ENCODE measurements at places on chromosomes 4 and X.

GRCh38 chr4:10761903-10762302 lies 77.3 kb upstream of the CLNK start:
- no peak for ATAC-seq

GRCh38 chr4:128782076-128782715 lies 27.3 kb upstream of the JADE1 start:
- ATAC-seq = peak; percentile 79

GRCh38 chrX:107135049-107135964 lies 16.7 kb upstream of the RBM41 start:
- peak; percentile 94 for ATAC-seq

- ATAC-seq = no peak
Measured at GRCh38 chrX:74195120-74195519, 108.9 kb upstream of the ZCCHC13 start.

DNA sequence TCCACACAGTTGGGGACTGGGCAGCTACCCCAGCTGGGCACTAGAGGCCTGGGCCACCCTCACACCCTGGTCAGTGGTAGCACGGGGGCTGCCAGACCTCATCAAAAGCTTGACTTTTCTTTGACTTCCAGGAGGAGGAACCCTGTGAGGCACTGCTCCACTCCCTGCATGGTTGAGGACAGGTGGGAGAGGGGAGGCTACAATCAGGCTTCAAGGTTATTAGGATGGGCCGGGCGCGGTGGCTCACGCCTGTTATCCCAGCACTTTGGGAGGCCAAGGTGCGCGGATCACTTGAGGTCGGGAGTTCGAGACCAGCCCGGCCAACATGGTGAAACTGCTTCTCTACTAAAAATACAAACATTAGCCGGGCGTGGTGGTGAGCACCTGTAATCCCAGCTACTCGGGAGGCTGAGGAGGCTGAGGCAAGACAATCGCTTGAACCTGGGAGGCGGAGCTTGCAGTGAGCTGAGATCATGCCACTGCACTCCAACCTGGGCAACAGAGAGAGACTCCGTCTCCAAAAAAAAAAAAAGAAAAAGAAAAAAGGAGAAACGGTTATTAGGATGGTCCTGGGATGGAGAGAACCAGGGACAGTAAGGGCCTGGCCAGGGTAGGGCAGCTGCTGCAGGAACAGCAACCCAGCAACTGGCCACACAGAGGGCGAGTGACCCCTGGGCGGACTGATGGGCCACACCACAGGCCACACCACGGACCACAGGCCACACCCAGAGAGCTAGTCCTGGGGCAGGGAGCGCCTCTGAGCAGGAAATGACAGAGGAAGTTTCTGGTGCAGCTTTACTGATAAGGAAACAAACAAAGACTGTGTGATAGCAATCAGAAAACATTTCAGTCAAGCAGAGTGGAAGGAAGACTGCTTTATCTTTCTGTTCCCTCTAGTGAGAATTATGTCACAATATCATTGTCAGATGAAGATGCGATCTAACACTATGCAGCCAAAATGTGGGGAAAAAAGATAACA lies 20.5 kb upstream of the OPN1LW start:
- ATAC-seq = peak; percentile 59

GRCh38 chr4:160319221-160319867 lies 1216.5 kb downstream of the RAPGEF2 start:
- ATAC-seq = no peak

DNA sequence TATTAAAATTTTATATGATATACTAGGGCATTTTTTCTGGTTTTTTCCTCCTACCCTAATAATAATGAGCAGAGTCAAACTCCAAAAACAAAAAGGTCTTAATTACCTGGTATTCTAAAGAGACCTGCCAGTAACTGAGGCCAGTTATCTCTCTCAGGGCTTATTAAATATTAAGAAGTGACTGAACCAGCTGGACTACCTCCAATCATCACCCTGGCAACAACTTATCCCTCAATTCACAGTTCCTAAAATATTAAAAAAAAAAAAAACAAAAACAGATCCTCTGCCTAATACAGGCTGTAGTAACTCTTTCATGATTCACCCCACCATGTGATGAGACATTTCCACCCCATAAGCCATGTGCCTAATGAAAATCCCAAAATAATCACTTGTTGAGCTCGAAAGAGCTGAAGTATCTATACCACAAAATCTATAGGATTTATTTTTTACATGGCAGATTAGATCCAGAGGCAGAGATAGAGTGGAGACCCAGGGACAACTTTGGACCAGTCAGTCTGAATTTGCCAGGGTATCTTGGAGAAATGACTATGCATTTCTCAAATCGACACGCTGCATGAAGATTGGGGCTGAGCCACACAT lies 698.0 kb downstream of the FAT4 start:
- no peak for ATAC-seq

DNA sequence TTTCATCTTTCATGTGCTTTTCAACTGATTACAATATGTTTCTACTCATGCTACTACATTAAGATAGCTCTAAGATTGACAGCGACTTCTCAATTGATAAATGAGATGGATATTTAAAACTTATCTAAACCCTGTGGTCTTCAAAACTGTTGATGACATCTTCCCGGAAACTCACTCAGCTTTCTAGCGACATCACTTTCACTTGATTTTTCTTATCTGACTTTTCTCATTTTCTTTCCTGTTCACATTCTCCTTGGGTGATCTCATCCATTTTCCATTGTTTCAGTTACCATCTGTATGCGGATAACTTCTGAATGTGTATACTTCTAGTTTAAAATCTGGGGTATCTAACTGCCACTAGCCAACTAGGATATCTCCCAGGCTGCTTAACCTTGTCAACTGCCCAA lies 3.1 kb downstream of the POLR2B start:
- ATAC-seq = no peak

DNA sequence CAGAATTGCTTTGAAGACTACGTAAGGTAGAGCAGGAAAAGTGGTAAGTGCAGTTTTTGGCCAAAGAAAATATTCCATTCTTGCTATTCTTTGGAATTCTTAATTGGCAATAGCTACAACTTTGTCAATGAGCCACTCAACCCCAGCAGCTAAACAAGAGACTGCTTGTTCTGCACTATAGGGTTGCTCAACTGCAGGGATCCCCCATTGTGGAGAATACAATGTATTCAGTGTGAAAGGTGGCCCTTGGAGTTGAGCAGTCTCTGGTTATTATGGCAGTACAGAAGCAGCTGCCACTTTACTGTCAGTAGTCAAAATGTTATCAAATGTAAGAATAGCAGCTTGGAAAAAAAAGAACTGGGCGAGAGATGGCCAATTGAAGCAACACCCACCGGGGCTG lies 808.7 kb downstream of the CENPC start:
- ATAC-seq = no peak

DNA sequence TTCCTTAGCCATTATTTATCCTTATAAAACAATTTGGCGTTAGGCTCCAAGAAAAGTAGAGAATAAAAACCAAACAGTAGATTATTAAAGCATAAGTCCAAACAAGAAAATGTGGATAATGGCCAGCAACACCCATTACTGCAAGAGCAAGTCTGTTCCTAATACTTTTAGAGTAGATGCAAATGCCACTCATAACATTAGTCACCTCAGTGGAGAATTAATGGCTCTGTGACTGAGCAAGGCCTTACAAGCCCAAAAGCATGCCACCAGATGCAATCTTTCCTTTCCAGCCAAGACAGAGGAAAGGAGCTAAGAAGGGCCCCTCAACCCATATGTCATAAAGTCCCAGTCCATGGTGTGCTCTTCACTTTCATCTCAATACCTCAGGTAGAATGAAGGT lies 373.8 kb downstream of the OPHN1 start:
- no peak for ATAC-seq

DNA sequence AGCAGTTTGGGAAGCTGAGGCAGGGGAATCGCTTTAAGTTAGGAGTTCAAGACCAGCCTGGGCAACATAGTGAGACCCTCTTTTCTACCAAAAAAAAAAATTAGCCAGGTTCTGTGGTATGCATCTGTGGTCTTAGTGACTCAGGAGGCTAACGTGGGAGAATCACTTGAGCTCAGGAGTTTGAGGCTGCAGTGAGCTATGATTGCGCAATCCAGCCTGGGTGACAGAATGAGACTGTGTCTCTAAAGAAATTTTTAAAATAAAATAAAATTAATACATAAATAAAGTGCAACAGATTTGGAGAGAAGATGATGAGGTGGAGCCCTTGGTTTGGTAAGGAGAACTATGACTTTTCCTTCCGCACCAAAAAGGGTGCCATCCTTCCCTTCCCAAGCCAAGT lies 436.9 kb downstream of the NLGN4X start:
- no peak for ATAC-seq

DNA sequence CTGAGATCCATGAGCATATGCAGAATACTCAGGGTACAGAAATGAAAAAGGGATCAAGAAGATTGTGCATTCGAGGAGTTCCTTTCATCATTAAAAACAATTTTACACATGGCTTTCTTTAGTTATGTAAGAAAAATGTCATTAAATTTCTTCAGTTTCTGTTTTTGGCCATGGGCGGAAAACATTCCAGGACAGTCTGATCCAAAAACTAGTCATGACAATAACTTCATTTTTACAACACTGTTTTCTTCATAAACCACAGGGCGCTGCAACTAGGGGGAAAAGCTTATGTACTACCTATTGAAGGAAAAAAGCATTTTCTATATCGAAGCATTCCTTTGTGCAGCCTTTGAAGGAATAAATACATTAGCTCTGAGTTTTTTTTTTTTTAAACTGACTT lies 28.2 kb downstream of the IL13RA1 start:
- ATAC-seq = no peak

GRCh38 chr4:4259484-4260100 lies 11.6 kb upstream of the TMEM128 start:
- no peak for ATAC-seq

GRCh38 chr4:136664988-136665387 lies 867.3 kb downstream of the PCDH18 start:
- no peak for ATAC-seq

DNA sequence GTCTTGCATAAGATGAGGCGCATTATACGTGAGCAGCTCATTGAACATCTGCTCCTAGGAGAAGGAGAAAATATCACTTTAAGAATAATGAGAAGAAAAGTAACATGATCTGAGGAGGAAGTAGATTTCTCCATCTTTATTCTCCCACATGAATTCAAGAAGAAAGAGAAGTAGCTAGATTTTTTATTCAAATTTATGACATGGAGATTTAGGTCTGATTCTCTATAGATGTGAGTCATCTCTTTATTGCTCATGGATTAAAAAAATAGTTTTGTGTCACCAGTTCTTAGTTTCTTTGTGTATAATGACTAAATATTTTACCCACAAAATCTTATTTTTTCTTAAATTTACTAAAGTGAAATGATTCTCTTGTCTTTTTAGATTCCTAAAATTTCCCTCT lies 40.4 kb downstream of the HPGDS start:
- no peak for ATAC-seq

GRCh38 chr4:158538176-158538575 lies 16.5 kb downstream of the RXFP1 start:
- ATAC-seq = no peak

GRCh38 chr4:53510321-53510720 lies 81.0 kb downstream of the LNX1 start:
- no peak for ATAC-seq

- no peak for ATAC-seq
Measured at GRCh38 chr4:74431113-74431826, 13.7 kb upstream of the AREG start.

- no peak for ATAC-seq
Measured at GRCh38 chr4:147201016-147201415, 255.4 kb upstream of the TTC29 start.

DNA sequence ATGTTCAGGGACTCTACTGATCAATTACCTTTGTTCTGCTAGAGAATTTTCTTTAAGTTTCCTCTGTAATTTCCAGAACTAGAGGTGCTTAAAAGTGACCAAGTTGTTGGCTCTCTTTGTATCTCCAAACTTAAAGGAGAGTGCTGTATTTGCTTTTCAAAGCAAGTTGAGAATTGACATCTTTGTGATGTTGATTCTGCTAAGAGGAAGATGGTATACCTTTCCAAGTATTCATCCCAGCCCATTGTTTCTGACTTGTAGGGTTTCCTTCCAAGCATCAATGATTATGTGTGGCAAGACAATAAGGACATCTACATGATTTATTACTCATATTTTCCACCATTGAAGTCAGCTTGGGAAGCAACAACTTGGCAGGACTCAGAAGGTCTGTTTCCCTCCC lies 190.6 kb downstream of the GC start:
- ATAC-seq = no peak

GRCh38 chrX:1442016-1442665 lies 10.6 kb downstream of the ASMTL start:
- no peak for ATAC-seq

DNA sequence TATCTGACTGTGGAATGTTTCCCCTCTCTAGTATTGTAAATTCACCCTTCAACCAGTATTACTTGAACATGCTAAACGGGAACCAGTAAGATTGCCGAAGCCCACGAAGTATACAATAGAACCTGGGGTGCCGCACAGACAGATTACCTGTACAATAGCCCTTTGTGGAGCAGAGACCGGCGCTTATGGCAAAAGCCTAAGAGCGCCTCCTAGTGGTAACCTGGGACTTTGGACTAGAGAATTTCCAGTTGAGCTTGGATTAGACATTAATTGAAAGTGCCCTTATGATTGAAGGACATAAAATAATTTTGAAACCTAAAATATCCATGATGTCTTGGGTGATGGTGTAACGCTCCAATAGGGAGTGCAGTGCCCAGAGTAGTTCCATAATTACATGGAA lies 14.1 kb downstream of the ZNF157 start:
- peak; percentile 79 for ATAC-seq

- no peak for ATAC-seq
Measured at GRCh38 chr4:35934320-35934981, 309.9 kb downstream of the ARAP2 start.

DNA sequence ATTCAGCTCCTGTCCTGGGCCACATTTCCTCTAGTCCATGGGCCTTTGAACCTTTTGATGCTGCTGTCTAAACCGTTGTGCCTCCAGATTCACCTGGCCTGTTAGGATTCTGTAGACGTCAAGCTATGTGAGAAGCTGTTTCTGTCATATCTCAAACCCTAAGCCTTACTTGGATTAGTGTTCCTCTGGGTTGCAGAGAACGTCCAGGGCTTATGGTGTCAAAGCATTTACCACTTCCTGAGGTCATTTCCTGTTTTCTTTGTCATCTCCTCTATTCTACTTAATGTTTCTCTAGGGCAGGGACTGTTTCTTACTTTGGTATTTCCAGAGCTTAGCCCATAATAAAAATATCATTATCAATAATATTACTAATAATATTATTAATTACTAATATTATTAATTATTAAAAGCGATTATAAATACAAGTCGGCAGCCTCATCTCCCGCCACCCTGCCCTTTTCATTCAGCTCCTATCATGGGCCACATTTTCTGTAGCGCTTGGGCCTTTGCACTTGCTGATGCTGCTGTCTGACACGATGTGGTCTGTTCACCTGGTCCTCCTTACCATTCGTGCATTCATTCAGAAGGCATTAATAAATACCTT lies 19.1 kb downstream of the PRIMPOL start:
- no peak for ATAC-seq

DNA sequence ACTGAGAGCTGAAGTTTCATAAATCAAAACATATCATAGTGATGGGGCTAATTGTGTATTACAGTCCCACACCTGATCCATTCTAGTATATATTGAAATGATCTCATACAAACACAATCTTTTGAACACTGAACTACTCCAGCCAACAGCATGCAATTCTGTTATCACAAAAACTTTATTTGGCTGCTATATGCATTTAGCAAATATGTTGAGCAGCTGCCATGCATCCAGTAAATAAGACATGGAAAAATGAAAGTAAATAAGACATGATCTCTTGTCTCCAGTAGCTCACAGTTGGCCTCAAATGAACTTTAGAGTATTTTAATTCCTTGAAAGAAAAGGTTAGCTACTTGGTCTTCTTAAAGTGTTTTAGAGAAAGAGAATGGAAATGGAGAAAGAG lies 2.1 kb downstream of the AMBN start:
- ATAC-seq = no peak
